Activated CD4-positive, alpha-beta T cell treated with anti-CD3 and anti-CD28 coated beads for 36 hours (primary cell): ENCODE measurements at places on chromosomes 16 and 17. TPM values are rescaled to one million over a fixed set of nuclear protein-coding genes. Genes with fewer than 3 reads are reported as not detected.

- no peaks in the 10 kb centered on the region for H3K27me3 ChIP-seq
- no peak overlapping the region for H3K4me3 ChIP-seq
- peaks cover 11% of the 10 kb centered on the region for H3K4me1 ChIP-seq
- no peak for DNase-seq
- no peak overlapping the region for H3K27ac ChIP-seq
- H3K36me3 ChIP-seq, result no peaks in the 10 kb centered on the region
Measured at GRCh38 chr16:2335286-2335895, 5.1 kb downstream of the ABCA3 start.

CIBAR2 gene
- not detected for total RNA-seq

DNA sequence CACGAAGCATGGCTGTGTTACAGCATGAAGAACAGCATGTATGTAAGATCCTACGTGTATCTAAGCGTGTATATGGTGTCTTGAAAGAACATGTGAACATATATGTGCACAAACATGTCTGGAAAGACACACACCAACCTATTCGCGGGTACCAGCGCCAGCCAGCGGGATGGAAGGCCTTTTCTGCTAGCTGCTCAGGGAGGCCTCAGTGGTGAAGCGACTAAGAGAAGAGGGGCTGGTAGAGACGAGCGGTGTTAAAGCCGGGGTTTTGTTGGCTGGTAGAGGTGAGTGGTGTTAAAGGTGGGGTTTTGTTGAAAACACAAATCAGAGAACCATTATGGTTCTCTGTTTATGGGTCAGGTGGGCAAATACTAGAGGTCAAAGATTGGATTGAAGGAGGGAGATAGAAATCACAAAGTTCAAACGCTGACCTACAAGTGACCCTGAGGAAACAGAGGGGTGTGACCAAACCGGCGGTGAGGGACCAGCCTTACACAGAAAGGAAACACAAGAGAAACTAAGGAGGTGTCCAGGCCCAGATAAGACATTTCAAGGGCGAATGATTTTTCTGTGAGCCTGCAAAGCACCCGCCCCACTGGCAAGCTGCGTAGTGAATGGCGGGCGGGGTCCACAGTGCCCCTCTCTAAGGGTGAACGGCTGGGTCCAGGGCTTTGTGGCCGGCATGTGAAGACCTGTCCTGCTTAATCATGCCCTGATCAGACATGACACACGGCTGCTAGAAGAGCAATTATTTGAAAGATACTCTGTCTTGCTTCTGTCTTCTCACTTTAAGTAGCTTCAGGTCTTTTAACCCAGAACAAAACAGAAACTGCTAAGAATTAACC, 8.1 kb downstream of the ZCCHC14 start:
- peaks cover 70% of the 10 kb centered on the region for H3K4me1 ChIP-seq
- H3K27ac ChIP-seq, result peak overlapping the region; percentile 84
- H3K27me3 ChIP-seq, result no peaks in the 10 kb centered on the region

TMEM92 gene
- 0.23 TPM for total RNA-seq

GRCh38 chr16:84911486-84912216, 91.9 kb downstream of the CRISPLD2 start:
- H3K4me3 ChIP-seq, result no peak overlapping the region
- no peaks in the 10 kb centered on the region for H3K4me1 ChIP-seq
- no peak for DNase-seq
- no peak overlapping the region for H3K27ac ChIP-seq

DNA sequence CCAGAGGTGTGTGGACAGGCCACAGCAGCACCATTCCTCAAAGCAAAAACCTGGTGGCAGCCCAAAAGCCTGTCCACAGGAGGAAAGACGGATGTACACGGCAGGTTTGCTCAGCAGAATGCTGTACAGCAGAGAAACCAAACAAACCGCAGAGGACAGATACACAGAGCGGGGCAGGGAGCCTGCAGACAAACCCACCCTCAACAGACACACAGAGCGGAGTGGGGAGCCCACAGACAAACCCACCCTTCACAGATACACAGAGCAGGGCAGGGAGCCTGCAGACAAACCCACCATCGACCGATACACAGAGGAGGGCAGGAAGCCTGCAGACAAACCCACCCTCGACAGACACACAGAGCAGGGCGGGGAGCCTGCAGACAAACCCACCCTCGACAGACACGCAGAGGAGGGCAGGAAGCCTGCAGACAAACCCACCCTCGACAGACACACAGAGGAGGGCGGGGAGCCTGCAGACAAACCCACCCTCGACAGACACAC, 53.0 kb upstream of the METRNL start:
- no peak overlapping the region for H3K4me3 ChIP-seq
- H3K36me3 ChIP-seq, result peaks cover 12% of the 10 kb centered on the region
- DNase-seq, result no peak
- H3K27me3 ChIP-seq, result no peaks in the 10 kb centered on the region

DNA sequence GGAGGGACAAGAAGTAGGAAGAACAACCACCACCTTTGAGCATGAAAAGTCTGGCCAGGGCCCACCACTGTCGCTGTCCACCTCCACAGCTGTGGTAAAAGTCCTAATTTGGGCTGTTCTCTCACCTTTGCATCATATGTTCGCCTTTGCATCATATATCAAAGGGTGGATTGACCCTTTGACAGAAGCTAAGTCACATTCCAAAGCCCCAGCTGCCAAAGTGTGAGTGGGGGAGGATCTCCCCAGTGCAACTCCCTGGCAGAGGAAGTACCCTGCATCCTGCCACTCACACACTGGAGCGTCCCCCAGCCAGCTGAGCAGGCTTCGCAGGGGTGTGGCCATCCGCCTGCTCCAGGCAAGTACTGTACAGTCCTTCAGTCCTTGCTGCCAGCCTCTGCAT, 12.7 kb upstream of the SPECC1 start:
- H3K27ac ChIP-seq, result no peak overlapping the region
- H3K36me3 ChIP-seq, result no peaks in the 10 kb centered on the region
- no peak for DNase-seq
- H3K4me3 ChIP-seq, result no peak overlapping the region

ZSCAN10 gene
- 0.11 TPM for total RNA-seq

GRCh38 chr17:49255125-49255524, 24.5 kb upstream of the PHOSPHO1 start:
- H3K36me3 ChIP-seq, result no peaks in the 10 kb centered on the region
- H3K4me1 ChIP-seq, result no peaks in the 10 kb centered on the region
- H3K27me3 ChIP-seq, result no peaks in the 10 kb centered on the region
- H3K27ac ChIP-seq, result no peak overlapping the region
- H3K4me3 ChIP-seq, result no peak overlapping the region

- peaks cover 42% of the 10 kb centered on the region for H3K36me3 ChIP-seq
- H3K4me1 ChIP-seq, result peaks cover 44% of the 10 kb centered on the region
- H3K27ac ChIP-seq, result no peak overlapping the region
- H3K4me3 ChIP-seq, result no peak overlapping the region
- H3K27me3 ChIP-seq, result no peaks in the 10 kb centered on the region
Measured at GRCh38 chr16:84741340-84741830, 41.6 kb downstream of the USP10 start.

- no peak overlapping the region for H3K4me3 ChIP-seq
- DNase-seq, result no peak
- H3K36me3 ChIP-seq, result no peaks in the 10 kb centered on the region
- no peak overlapping the region for H3K27ac ChIP-seq
- H3K4me1 ChIP-seq, result no peaks in the 10 kb centered on the region
Measured at GRCh38 chr17:73936908-73937627, 266.4 kb upstream of the RPL38 start.

DNA sequence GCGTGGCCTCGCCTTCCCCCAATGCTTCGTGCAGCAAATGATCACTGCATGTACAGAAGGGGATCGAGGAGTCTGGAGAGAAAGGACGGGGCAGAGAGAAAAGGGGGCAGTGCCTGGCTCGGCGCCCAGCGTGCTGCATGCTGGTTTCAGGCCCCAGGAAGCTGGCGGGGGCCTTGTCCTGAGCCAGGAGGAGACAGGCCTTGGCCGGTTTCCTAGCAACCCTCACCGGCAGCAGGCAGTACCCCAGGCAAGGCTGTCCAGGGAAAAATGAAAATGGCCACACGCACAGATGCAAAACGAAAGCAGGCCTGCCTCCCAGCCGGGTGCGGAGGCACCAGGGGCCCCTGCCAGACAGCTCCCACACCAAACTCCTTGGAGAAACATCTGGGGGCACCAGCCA, 126.3 kb downstream of the ZFHX3 start:
- no peak overlapping the region for H3K4me3 ChIP-seq
- H3K27ac ChIP-seq, result no peak overlapping the region
- H3K4me1 ChIP-seq, result peaks cover 6% of the 10 kb centered on the region
- no peaks in the 10 kb centered on the region for H3K36me3 ChIP-seq

SLC13A2 gene
- total RNA-seq, result not detected

DNA sequence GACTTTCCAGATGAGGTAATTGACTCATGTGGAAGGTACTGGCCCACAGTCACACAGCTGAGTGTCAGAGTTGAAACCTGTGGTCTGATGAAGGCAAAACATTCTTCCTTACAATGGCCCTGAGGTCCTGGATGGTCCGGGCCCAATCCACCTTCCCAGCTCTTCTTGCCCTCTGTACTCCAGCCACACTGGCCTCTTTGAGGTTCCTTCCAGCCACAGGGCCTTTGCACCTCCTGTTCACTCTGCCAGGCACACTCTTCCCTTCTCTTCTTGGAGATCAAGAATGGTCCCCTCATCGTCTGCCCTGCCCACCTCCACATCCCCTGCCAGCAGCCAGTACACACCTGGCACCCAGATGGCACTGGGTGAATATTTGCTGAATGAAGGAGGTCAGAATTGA, 6.5 kb upstream of the PEMT start:
- H3K4me3 ChIP-seq, result no peak overlapping the region
- DNase-seq, result no peak
- no peaks in the 10 kb centered on the region for H3K4me1 ChIP-seq
- no peaks in the 10 kb centered on the region for H3K27me3 ChIP-seq
